ENCODE measurements at places on chromosomes 2 and 18.

- no peak for DNase-seq
These were observed 94.3 kb upstream of the YWHAQ start for GRCh38 chr2:9725106-9725505.

DNA sequence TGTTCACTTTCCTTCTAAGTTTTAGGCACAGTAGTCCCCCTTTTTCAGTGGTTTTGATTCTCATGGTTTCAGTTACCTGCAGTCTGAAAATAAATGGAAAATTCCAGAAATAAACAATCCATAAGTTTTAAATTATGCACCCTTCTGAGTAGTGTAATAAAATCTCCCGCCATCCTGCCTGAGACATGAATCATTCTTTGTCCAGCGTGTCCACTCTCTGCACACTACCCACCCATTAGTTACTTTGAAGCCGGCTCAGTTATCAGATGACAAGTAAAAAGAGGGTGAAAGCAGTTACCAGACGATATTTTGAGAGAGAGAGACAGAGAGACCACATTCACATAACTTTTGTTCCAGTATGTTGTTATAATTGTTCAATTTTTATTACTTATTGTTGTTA, 400.5 kb downstream of the TMX3 start:
- no peak for DNase-seq

DNA sequence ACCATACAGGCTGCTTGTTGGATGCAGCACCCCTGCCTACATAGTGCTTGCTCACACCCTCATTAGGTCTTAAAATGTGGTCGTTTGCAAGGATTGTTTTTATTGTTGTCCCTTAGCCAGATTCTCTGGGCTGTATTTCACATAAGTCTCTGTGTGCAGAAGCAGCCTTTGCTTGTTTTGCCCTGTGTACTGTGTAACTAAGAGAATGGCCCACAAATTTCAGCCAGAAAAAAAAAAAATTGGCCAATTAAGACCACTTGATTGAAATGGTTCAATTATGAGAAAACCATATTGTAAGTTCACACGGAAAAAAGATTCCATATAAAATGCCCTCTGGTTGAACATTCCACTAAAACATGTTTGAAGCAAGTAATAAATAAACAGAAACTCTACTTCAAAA, 377.1 kb upstream of the SOX11 start:
- no peak for DNase-seq

GRCh38 chr2:12960671-12961070, 243.9 kb downstream of the TRIB2 start:
- DNase-seq = no peak

DNA sequence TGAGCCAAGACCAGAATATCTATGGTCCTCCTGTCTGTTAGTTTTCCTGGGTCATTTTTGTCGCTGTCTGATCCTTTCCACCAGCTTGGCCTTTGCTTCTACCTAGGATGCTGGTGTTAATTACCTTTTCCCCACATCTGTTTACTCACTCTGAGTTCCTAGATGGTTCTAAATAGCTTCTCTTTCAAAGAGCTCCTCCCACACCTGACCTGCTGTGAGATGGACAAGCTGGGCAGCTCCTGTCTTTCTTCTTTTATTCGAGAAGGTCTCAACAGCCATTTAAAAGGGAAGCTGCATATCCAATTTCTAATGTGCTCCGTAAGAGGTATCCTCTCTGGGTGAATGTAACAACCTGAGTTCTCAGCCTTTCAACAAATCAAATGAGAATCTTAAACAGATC, 156.2 kb downstream of the HRH4 start:
- no peak for DNase-seq

DNA sequence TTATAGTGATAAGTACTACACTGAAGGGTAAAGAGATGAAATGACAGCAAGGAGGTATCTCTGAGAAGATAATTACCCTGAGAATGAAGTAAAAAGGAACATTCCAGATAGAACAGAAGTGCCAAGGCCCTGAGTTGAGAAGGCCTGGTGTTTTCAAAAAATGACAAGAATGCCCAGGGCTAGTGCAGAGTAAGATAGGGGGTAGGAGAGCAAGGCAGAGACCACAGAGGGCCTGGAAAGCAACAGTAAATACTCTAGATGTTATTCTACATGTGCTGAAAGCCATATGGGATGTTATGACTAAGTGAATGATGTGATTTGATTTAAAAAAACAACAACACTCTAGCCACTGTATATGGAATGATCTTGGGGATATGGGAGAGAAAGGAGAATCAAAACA, 52.3 kb downstream of the BAZ2B start:
- peak; percentile 67 for DNase-seq

- DNase-seq = peak; percentile 74
These were observed 830 bp downstream of the CYB5A start for GRCh38 chr18:74290794-74291471.

GRCh38 chr18:13235421-13235831, 16.9 kb downstream of the LDLRAD4 start:
- DNase-seq = peak; percentile 74

GRCh38 chr18:10258836-10259474, 195.5 kb upstream of the APCDD1 start:
- DNase-seq = no peak

DNA sequence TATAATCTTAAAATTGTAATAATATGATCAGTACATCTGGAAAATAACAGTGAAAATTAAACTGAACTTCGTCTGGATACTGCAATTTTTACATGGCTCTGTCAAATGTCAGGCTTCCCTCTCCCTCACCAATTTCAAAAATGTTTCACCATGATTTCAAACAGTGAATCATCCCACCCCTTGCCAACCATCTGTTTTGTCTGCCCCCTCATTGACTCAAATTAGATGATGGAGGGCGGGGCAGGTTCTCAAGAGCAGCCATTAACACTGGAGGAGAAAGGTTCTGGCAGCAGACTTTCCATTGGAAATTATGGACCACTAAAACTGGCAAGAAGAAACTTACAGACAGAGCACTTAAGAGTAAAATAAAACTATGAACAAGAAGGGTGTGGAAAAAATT, 1195.7 kb upstream of the ZEB2 start:
- no peak for DNase-seq

DNA sequence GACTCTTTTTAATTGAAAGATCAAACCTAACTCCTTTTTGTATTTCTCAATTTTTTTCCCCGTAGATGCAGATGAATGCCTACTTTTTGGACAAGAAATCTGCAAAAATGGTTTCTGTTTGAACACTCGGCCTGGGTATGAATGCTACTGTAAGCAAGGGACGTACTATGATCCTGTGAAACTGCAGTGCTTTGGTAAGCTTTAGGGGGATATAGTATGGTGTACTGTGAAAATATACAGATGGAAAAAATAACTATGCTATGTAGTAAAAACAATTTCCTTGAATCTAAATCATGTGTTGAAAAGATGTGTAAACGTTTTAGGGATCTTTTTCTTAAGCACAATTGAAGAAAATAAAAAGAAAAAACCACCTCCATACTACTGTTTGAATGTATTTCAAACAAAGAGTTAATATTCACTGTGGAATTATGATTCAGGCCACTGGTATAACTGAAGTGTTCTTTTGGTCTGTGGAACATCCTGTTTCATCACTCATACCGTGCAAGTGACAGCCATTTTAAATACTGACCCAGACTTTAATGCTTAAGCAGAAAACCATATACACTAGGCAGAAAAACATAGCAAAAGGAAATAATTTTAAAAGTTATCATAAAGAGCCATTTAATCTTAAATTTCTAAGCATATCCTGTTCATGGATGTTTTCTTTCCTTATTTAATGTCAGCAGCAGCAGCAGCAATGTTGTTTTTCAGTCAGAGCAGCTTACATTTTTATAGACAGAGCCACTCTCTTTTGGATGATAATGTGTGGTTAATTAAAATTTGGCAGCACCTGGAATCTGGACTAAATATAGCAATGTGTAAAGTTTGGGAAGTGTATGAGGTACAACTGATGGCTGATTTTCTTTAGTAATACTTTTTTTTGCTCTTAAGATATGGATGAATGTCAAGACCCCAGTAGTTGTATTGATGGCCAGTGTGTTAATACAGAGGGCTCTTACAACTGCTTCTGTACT, 112.8 kb upstream of the RASGRP3 start:
- DNase-seq = no peak

DNA sequence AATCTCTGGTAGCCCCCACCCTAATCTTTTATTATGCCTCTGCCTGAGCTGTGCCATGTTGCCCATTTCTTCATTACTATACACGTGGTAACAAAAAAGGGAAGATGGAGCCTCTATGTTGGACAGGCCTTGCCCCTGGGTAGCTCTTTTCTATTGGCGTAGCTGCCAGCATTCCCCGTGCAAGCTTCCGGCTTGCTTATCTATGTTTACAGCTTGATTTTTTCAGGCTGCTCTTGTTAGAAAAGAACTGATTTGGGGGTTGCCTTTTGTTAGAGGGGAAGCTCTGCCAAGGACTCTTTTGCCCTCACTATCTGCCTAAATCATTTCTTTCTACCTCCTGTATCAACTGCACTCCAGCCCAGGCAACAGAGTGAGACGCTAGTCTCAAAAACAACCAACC, 45.5 kb upstream of the ZSWIM2 start:
- no peak for DNase-seq

- DNase-seq = peak; percentile 26
These were observed 41.4 kb downstream of the ZAP70 start for GRCh38 chr2:97754690-97755346.

DNA sequence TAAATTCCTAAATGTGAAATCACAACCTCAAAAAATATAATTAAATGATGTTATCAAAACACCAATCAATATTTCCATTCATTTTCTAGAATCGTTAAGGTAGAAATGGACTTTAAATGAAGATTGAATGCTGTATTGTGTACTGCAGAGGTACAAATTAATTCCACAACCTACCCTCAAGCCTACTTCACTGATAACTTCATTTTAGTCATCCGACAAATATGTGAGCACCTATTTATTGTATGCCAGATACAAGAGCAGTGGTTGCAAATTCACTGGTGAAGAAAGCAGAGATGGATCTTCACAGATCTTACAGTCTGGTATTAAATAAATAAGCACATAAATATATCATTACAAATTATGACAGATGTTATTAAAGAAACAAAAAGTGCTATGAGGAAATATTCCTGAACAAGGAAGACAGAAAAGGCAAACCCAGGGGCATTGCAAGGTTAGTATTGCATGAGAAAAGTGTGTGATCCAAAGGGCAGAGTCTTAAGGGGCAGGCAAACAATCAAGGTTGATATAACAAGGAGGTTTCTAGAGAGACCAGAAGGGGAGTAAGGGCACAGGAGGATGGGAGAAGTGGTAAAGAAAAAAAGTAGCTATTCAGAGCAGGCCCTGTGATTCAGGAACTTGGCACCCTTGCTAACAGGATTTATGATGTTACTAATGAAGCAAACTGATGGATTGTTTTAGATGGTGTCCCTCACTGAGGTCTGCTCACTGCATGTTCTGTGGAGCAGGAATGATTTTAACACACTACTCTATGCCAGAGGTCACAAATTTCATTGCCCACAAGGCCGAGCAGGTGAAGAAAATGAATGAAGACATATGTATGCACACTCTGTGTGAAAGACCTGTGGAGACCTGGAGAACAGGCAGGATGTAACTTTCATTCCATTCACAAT, 128.0 kb upstream of the CCDC150 start:
- DNase-seq = no peak

Data from islet precursor cell (in vitro differentiated cells).